Stimulated activated CD4-positive, alpha-beta T cell treated with anti-CD3 and anti-CD28 coated beads, TNF-alpha, amount 100 ng/mL, for 1 hour (primary cell): ENCODE measurements at places on chromosomes 6 and 20.

DNA sequence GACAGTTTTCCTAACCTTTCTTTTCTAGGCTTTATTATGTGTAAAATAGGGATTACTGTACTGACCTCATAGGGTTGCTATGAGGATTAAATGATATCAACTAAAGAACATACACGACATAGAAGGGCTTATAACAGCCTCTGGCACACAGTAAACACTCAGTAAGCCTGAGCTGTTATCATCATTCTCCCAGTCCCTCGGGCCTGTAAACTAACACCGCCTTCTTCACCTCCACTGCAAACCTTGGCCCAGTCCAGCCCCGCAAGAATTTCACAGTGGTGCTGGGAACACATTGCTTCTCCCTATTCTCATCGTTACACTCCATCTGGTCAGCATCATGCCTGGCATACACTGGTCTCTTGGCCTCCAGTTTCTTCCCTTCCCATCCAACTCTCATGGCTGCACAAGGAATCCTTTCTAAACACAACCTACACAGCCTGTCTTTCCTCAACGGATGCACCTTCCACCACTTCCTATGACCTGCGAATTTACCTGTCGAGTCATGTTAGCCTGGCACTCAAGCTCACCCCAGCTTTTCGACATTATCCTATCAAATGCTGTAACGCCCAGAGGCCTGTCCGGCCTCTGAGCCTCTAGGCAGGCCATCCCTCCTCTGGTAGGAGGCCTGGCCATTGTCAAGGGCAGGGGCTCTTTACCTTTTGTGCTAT, 92.1 kb downstream of the FYN start:
- no peak for DNase-seq

DNA sequence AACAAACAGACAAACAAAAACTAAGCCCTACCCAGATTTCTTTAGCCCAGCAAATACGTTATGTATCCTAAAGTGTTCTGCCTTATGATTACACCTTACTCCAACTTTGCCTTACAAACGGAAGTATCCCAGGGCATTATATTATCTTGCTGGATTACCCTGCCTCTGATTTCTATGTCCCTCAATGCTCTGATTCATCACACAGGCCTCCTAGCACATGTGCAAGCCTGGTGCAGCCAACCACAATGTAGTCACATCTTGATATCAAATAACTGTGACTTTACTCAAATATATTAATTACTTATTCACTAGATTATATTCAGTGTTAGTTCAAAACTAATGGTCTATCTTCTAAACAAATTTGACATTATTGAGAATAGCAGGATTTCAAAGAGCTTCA, 598.6 kb downstream of the TBC1D32 start:
- no peak for DNase-seq

- no peak for DNase-seq
Observed at GRCh38 chr20:38131588-38132121, 33.4 kb downstream of the TGM2 start.

DNA sequence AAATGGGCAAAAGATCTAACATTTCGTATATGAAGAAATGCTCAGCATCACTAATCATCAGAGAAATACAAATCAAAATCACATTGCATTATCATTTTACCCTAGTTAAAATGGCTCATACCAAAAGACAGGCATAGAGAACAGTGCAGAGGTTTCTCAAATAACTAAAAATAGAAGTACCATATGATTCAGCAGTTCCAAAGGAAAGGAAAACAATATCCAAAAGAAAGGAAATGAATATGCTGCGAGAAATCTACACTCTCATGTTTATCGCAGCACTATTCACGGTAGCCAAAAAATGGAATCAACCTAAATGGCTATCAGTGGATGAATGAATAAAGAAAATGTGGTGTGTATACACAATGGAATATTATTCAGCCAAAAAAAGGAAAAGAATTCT, 63.5 kb downstream of the VTA1 start:
- no peak for DNase-seq

DNA sequence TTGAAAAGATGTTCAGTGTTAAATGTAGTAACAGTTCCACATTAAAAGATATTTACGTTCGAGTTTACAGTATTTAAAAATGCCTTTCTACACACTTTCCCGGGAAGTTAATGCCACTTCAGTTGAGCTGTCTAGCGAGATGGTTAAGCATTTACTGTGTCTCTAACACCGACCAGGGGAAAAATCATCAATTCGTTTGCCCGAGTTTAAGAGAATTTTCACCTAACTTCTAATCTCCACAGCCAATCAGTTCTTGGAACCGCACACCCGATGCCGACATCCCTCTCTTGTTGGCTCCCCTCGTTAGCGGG, 58.2 kb downstream of the FAM217A start:
- DNase-seq, result no peak

DNA sequence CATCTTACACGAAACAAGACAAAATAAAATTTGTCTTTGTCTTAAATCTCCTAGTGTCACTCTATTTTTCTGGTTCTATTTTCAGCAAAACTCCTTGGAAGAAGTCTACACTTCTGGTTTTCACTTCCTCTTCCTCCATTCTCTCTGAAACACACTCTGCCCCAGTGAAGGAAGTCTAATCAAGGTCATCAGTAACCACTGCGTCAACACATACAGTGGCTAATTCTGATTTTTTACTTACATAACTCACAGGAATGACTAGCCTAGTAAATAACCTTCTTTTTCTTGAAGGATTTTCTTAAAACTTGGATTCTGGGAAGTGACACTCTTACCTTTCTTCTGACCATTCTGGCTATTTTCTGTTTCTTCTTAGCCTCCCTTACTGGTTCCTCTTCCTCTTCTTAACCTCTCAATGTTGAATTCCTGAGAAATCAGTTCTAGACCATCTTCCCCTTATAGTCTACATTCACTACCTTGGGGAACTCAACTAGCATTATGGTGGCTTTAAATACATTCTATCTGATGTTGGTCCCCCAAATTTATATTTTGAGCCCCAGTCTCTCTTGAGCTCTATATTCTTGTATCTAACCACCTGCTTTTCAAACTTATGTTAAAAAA, 37.5 kb downstream of the AIG1 start:
- no peak for DNase-seq

DNA sequence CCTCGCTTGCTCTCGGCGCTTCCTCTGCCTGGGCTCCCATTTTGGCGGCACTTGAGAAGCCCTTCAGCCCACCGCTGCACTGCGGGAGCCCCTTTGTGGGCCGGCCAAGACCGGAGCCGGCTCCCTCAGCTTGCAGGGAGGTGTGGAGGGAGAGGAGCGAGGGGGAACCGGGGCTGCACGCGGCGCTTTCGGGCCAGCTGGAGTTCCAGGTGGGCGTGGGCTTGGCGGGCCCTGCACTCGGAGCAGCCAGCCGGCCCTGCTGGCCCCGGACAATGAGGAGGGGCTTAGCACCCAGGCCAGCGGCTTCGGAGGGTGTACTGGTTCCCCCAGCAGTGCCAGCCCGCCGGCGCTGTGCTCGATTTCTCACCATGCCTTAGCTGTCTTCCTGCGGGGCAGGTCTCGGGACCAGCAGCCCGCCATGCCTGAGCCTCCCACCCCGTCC, 10.2 kb upstream of the SRPK1 start:
- DNase-seq, result no peak

DNA sequence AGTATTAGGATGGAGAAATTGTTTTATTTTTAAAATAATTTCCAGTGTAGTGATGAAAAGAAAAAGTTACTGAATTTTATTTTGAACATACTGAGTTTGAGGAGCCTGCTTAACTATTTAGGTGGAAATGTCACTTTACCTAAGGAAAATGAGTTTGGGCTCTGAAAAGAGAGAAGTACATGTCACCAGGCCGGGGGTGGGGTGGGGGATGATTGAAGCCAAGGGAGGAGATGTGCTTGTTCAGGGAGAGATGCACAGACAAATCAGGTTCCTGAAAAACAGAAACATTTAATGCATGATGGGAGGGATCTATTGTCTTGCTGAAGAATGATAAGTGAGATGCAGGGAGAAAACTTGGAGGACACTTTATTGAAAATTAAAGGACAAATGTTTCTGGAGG, 71.3 kb downstream of the PLCB1 start:
- no peak for DNase-seq

- no peak for DNase-seq
Observed at GRCh38 chr6:145841668-145842067, 27.1 kb upstream of the FBXO30 start.

DNA sequence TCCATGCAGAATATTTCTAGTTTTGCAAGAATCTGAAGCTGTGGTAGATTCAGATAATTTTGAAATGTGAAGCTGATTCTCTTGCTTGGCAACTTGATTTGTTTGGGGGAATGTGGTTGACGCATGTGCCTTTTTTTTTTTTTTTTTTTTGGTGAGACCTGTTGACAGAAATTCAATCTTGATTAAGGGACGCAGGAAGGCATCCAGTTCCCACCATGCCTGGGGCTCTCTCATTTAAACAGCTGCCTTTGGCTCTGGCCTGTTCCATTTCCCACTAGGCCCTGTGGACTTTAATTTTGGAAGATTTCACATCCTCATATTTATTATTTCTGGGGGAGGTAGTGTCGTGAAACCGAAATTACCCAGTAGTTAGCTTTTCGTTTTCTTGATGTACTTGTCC, 8.6 kb downstream of the TPX2 start:
- DNase-seq, result no peak
